ENCODE measurements at places on chromosomes 6 and 20.

- DNase-seq: no peak
Observed at GRCh38 chr6:56026455-56027180, 151.2 kb upstream of the BMP5 start.

DNA sequence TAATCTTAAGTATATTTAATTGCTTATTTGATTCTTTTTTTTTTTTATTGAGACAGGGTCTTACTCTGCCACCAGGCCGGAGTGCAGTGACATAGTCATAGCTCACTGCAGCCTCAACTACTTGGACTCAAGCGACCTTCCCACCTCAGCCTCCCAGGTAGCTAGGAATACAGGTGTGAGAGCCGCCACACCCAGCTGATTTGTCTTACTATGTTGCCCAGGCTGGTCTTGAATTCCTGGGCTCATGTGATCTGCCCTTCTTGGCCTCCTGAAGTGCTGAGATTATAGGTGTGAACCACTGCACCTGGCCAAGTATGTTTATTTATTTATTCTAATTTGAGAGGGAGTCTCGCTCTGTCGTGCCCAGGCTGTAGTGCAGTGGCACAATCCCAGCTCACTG, 38.2 kb downstream of the PTPN1 start:
- DNase-seq: no peak

DNA sequence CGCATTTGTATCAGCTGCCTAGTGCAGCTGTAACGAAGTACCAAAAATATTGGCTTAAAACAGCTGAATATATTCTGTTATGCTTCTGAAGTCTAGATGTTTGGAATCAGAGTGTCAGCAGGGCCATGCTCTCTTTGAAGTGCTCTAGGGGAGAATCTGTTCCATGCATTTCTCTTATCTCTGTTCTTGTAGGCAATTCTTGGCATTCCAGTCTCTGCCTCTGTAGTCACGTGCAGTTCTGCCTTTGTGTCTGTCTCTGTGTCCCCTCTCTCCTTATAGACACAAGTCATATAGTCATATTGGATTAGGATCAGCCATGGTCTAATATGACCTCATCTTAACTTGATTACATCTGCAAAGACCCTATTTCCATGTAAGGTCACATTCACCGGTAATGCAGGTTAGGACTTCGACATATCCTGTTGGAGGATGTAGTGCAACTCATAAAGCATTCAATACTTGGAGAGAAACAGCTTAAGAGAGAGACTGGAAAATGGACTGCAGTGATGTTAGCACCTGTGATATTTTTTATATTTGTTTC, 18.6 kb downstream of the FAM83B start:
- DNase-seq: no peak

DNA sequence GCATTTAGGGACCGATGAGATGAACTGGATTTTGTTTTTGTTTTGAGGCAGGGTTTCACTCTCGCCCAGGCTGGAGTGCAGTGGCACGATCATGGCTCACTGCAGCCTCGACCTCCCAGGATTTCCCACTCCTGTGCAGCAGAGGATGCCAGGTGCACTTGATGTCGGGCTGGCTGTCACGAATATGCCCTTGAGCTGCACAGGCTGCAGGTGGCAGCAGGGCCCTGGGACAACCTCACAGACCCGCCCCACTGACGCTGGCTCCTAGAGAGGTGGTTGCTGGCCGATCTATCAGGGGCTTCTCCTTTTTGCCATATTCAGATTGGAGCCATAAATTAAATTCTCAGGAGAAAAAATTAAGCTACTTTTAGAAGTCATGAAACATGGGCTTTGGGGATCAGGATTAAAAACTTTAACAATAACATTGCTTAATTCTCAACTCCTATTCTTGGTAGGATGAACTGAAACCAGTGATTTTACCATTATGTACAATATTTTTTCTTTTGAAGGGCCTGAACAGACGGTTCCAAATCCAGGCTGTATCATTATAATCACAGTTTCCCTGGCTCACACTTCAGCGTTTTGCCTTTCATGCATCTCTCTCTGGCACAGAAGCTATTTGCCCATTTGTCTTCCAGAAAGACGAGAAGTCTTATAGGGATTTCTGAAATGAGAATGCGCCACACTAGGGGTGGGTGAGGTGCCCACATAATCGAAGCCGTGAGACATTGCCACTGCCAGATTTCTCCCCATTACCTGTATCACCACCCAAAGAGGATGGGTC, 32.4 kb downstream of the NQO2 start:
- DNase-seq: peak; percentile 75

- DNase-seq: no peak
Observed at GRCh38 chr20:10925767-10926166, 252.0 kb upstream of the JAG1 start.

- no peak for DNase-seq
Observed at GRCh38 chr6:17656644-17657043, 50.1 kb downstream of the NUP153 start.

- no peak for DNase-seq
Observed at GRCh38 chr6:155895641-155896040, 440.0 kb upstream of the NOX3 start.

DNA sequence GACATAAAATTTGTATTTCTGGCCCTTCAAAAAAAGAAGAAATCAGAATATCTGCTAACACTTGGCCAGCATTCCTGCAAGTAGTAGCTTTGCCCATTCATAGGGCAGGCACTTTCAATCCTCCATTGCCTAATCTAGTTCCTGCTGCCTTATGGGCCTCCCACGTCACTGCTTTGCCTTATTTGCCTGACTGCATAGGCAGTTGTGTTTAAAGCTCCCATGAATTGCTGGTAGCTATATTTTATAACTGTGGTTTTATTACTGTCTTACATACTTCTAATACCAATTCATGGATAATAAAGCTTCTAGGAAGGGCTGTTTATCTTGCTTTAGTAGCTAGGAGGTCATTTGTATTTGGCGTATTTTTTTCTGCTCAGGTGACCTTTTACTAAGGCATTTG, 7.7 kb upstream of the SLC35A1 start:
- DNase-seq: no peak

Data from thymus (tissue), 14 donors.